ENCODE measurements at places on chromosomes 12 and 14.

DNA sequence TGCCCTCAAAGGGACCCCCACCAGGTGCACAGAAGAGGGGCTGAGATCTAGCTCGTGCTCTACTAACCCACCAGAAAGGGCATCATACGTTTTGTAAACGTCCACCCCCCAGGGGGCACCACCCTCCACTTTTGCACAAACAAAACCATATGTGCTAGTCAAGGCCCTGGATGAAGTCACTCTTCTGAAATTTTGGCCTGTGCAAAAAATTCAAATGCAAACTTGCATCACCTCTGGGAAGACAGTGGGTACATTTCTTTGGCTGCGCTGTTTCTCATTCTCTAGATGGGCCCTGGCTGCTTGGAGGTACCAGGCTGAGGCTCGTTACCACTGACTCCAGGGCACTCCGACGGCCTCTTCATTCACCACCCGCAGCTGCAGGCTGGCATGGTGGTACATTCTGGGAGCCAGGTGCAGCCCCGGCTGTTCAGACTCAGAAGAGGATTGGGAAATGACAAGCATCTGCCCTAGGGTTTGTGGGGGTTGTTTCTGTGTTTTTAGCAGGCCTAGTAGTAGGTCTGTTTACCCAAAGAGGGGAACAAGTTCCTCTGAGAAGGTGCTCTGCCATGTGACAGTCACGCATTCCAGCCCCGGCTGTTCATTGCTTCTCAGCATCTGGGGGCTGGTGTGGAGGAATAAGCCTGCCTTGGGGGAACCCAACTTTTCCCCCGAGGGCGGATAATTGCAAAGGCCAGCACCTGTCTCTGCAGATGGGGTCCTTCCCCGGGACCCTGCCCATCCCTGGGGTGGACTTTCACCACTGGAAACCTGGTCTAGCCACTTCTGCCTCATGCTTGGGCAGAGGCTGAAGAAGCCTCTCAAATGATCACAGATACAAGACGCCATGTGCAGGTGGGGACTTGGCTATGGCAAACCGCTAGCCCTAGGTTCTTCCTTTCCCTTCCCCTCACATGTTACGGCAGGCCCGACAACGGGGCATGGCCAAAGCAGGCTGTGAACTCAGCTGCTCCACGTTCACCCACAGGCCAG, 147.6 kb downstream of the DPF3 start:
- no peak for DNase-seq

DNA sequence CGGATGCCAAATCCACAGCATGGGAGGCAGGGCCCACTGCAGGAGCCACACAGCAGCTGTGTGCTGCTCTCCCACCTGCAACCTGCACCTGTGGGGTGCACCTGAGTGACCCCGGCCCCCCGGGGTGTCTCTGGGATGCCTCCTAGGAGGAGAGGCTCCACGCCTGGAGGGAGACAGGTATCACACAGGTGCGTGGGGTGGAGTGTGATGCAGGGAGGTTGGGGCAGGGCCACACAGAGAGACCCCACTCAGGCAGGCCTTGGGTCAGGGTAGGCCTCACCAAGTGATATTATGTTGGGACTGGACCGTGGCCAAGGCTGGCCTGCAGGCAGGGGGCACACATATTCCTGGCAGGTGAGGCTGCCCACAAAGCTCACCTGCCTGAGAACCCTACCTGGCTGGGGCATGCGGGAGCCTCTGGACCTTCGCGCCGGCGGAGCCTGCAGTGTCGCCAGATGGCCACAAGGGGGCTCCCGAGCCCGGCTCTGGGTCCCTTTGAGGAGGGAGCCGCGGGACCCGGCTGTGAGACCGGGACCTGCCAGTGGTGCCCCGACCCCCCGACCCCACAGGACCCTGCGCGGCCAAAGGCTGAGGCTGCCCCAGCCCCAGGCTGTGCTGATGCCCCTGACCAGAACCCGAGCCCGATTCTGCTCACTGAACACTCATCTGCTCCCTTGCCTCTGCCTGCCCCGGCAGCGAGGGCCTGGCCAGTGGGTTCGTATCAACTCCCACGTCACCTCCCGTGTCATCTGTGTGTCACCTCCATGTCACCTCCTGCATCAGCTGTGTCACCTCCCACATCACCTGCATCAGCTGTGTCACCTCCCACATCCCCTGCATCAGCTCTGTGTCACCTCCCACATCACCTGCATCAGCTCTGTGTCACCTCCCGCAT, 11.4 kb downstream of the TMEM121 start:
- DNase-seq, result no peak

DNA sequence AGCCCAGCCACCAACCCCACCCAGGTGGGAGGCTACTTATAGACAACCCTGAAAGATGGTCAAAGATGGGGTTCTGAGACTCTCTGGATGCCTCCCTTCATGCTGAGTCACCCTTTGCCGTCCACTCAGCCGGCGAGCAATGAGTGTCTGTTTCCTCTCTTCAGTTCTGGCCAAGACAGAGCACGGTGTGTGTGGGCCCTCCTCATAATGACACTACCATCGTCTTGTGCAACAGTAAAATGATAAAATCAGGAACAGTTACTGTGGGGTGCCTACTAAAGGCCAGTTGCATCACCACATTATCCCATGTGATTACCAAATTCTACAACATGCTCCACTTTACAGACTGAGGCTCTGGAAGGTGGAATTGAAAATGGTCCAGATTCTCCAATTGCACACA, 7.0 kb upstream of the BDKRB1 start:
- no peak for DNase-seq

DNA sequence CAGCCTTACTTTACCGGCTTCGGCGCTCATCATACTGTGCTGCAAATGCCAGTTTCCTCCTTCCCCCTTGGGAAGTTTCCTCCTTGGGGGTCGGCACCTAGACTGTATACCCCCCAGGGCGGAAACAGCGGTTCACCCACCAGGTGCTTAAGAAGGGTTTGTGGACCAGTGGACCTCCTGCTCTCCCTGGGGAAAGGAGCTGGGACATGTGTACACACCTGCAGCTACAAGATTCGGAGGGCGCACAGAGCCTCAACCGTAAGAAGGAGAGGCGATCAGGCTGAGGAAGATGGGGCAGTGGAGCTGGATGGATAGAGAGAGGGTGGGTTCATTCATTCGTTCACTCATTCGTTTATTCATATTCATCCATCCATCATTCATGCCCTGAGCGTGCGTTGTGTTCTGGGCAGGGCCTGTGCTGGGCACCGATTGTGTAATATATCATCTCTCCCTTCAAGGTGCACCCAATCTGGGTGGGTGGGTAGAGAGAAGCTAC, 717 bp upstream of the ZNF839 start:
- DNase-seq, result no peak

- DNase-seq, result no peak
These were observed 34.2 kb downstream of the ZFYVE21 start for GRCh38 chr14:103749860-103750259.

GRCh38 chr12:105626653-105627052, 296.2 kb downstream of the C12orf75 start:
- DNase-seq, result no peak

DNA sequence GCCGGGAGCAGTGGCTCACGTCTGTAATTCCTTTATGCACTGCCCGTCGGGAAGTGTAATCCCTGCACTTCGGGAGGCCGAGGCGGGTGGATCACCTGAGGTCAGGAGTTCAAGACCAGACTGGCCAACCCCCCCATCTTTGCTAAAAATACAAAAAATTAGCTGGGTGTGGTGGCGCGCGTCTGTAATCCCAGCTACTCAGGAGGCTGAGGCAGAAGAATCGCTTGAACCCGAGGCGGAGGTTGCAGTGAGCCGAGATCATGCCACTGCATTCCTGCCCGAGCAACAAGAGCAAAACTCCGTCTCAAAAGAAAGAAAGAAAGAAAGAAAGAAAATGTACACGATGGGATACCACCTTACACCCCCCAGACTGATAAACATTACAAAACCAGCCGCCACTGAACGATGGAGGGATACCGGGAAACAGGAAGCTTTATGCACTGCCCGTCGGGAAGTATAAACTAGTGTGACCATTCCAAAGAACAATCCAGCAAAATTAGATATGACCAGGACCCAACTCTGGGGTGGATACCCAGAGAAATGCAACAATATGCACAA, 1.1 kb downstream of the ABCD4 start:
- DNase-seq, result no peak

- DNase-seq, result no peak
These were observed 94.1 kb downstream of the RTN1 start for GRCh38 chr14:59776468-59776867.

GRCh38 chr14:78016532-78016931, 153.6 kb upstream of the NRXN3 start:
- no peak for DNase-seq

- no peak for DNase-seq
These were observed 717 bp downstream of the PPHLN1 start for GRCh38 chr12:42326541-42327226.

DNA sequence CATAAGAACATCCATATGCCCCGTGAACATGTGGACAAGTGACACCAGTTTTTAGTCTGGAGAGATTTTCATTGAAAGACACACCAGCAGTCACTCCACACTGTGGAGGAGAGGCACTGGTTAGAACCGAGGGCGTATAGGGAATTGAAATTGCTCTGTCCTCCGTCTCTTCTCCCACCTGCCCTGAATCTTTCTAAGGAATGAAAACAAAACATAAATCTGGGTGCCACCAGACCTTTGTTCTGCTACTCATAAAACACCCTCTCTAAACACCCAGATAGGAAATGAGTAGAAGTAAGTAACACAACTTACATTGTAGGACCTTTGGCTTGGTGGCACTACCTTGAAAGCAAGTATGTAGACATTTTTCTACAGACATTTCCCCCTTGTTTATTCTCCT, 37.1 kb upstream of the STON2 start:
- DNase-seq, result no peak

GRCh38 chr12:120211243-120211903, 10.5 kb upstream of the RPLP0 start:
- DNase-seq, result no peak

DNA sequence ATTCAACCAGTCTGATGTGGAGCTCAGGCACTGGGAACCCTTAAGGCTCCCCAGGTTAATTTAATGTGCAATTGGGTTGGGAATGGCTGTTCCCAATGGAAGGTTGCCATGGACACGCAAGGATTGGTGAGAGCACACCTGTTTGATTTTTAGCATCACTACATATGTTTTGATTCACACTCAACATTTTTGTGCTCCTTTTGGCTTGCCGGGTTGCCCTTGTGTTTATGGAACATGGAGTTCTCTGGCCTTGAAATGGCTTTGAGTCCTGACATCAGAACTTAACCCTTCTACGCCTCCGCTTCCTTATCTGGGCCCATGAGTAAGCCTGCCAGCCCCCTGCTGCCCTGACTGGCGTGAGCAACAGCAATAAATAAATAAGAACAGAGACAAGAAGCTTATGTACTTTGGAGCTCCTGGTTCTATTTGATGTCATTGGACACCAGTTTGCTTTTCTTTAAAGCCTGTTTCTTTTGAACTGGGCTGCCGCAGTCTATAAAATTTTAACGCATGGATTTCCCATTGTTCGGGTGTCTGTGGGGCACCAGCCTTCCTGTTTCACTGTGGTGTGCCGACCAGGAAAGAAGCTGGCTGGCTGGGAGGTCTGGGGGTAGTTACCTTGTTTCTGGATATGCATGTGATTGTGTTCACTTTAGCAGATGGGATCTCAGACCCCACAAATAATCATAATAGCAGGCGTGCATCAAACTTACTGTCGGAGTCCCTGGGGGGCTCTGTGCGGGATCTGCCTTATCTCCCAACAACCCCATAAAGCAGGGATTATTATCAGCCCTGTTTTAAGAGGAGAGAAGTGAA, 27.8 kb downstream of the TBX3 start:
- DNase-seq, result no peak

DNA sequence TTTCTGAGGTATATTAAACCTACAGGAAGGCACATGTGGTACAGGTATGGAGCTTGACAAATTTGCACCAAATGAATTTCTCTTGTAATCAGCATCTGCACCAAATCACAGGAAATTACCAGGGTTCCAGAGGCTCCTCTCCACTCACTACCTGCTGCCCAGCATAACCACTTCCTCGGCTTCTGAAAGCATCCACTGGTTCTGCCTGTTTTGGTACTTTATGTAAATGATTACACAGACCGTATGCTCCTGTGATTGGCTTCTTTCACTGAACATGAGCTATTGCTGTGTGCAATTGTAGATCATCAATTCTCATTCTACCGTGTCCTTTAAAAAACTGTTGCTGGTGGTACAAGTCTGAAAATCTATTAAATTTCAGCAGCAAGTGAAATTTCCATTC, 522.1 kb downstream of the TMEM132D start:
- DNase-seq, result no peak

DNA sequence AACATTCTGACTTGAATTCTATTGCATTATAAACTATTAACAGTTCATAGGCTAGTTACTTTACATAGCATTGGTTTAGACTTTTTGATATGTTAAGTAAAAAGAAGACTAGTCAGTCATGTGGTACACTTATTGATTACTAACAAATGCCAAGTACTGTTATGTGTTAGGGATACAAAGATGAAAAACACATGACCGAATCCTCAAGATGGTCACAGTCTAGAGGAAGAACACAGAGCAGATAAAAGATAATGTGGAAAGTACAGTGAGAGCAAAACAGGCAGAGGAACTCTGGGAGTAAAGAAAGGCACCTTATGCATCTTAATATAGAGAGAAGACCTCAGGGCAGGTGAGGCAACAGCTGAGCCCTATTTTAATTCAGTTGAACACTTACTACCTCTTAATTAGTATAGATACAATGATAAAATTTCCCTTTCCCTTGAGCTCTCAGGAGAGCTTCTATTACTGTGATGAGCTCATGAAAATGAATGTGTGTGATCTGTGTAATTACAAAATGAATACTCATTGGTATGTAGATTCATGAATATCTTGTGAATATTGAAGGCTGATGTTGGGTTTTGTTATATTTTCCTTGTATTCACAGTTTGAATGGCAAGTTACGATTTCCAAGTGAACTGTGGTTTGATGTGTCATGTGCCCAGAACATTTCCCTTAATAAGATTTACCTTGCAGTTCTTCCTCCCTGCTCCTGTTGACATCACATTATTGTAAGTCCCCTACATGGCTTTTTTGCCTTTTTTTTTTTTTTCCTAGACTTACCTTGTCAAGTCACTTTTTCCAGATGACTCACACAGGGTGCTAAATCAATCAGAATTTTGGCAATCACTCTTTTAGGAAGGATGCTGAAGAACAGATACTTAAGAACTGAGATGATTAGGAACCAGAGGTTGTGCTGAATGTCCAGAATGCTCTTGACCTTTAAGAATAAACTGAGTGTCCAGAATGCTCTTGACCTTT, 29.5 kb upstream of the MSRB3 start:
- no peak for DNase-seq

- no peak for DNase-seq
These were observed 32.4 kb upstream of the CD69 start for GRCh38 chr12:9792961-9793617.

GRCh38 chr14:63677891-63678379, 36.3 kb upstream of the WDR89 start:
- no peak for DNase-seq

DNA sequence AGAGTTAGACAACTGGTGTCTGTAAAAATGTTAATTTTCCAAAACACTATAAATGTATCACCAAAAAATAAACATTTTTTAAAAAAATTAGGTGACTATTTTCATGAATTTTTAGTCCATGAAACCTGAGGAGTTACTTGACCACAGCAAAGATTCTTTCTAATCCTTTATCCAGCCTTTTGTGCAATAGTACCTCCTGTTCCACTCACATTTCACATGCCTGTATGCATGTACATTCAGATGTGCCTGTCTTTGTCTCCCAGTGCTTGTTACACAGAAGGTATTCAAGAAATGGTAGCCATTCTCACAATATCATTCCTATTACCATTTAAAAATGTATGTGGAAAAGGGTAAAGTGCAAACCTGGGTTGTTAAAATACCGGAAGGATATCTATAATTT, 857.0 kb downstream of the DIO2 start:
- no peak for DNase-seq

- no peak for DNase-seq
These were observed 1.7 kb downstream of the TNFRSF1A start for GRCh38 chr12:6340032-6340638.

- no peak for DNase-seq
These were observed 95.1 kb downstream of the NT5DC3 start for GRCh38 chr12:103745962-103746361.

Measured in NCI-H1436 treated with DMSO at 0.1 percent for 48 hours (cell line).